ENCODE measurements at places on chromosomes 2 and 18. TPM values are rescaled to one million over a fixed set of nuclear protein-coding genes. Genes with fewer than 3 reads are reported as not detected.
A peak's percentile ranks its signal among the peaks of the same experiment; 100 is the strongest.

GRCh38 chr18:46574000-46574742 is 82.8 kb downstream of the LOXHD1 start:
- no peak overlapping the region for H3K27ac ChIP-seq
- no peak overlapping the region for H3K4me3 ChIP-seq
- no peaks in the 10 kb centered on the region for H3K36me3 ChIP-seq
- H3K4me1 ChIP-seq, result no peaks in the 10 kb centered on the region

GRCh38 chr2:70896765-70897202 is 38.9 kb upstream of the ATP6V1B1 start:
- DNase-seq, result no peak
- no peak overlapping the region for H3K4me3 ChIP-seq
- H3K27me3 ChIP-seq, result peaks cover 92% of the 10 kb centered on the region
- peaks cover 15% of the 10 kb centered on the region for H3K4me1 ChIP-seq
- no peak overlapping the region for H3K27ac ChIP-seq

GRCh38 chr2:174772472-174772801 is 8.2 kb upstream of the CHRNA1 start:
- H3K4me1 ChIP-seq, result peaks cover 4% of the 10 kb centered on the region
- DNase-seq, result no peak
- H3K36me3 ChIP-seq, result no peaks in the 10 kb centered on the region
- H3K4me3 ChIP-seq, result no peak overlapping the region
- H3K27ac ChIP-seq, result peak overlapping the region; percentile 38

DNA sequence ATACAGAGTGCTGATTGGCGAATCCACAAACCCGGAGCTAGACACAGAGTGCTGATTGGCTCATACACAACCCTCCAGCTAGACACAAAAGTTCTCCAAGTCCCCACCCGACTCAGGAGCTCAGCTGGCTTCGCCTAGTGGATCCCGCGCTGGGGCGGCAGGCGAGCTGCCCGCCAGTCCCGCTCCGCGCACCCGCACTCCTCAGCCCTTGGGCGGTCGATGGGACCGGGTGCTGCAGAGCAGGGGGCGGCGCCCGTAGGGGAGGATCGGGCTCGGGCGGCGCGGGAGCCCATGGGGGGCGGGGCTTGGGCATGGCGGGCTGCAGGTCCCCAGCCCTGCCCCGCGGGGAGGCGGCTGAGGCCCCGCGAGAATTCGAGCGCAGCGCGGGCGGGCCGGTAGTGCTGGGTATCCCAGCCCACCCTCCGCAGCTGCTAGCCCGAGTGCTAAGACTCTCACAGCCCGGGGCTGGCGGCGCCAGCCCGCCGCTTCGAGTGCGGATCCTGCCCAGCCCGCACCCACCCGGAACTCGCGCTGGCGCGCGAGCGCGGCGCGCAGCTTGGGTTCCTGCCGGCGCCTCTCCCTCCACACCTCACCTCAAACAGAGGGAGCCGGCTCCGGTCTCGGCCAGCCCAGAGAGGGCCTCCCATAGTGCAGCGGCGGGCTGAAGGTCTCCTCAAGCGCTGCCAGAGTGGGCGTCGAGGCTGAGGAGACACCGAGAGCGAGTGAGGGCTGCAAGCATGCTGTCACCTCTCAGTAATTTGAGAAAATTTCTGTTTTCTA is 75.5 kb upstream of the ATP5MC3 start:
- no peaks in the 10 kb centered on the region for H3K4me1 ChIP-seq
- H3K36me3 ChIP-seq, result no peaks in the 10 kb centered on the region
- no peak overlapping the region for H3K4me3 ChIP-seq
- peaks cover 16% of the 10 kb centered on the region for H3K27me3 ChIP-seq
- H3K27ac ChIP-seq, result no peak overlapping the region

- H3K36me3 ChIP-seq, result no peaks in the 10 kb centered on the region
- H3K27ac ChIP-seq, result no peak overlapping the region
- DNase-seq, result no peak
- peaks cover 29% of the 10 kb centered on the region for H3K27me3 ChIP-seq
Observed at GRCh38 chr18:74459889-74460288, 2.8 kb upstream of the DIPK1C start.

DNA sequence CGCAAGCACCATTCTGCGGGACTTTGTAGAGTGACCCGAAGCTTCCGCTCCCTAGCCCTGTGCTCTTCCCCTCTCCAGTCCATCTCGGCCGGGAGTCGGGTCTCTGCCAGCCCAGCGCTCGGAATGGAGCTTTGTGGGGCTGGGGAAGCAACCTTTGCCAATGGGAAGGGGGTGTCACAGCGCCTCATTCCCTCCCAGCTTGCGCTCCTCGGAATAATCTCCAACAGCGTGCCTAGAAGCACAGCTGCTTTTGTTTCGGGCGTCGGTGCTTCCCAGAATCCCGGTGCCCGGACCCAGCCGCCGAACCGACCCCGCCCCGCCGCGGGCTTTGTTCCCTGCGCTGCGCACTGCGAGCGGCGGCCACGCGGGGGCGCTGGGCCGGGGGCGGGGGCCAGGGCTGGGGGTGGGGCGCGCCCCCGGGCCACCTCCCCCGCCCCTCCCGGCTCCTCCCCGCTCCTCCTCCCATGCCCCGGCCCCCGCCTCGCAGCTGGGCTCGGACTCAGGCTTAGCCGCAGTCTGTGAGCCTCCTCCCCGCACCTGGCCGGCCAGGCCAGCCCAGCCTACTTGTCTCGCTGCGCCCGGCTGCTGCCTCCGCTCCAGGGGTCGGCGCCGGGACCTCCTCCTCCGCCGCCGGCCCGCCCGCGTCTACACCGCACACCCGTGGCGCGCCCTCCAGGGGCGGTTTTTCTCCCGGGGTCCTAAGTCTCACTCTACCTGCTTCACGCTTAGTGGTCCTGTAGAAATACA is 77.7 kb upstream of the SMAD2 start:
- peaks cover 10% of the 10 kb centered on the region for H3K4me1 ChIP-seq
- H3K36me3 ChIP-seq, result no peaks in the 10 kb centered on the region
- H3K27me3 ChIP-seq, result no peaks in the 10 kb centered on the region
- H3K27ac ChIP-seq, result no peak overlapping the region
- DNase-seq, result peak; percentile 88
- H3K4me3 ChIP-seq, result peak overlapping the region; percentile 58

DNA sequence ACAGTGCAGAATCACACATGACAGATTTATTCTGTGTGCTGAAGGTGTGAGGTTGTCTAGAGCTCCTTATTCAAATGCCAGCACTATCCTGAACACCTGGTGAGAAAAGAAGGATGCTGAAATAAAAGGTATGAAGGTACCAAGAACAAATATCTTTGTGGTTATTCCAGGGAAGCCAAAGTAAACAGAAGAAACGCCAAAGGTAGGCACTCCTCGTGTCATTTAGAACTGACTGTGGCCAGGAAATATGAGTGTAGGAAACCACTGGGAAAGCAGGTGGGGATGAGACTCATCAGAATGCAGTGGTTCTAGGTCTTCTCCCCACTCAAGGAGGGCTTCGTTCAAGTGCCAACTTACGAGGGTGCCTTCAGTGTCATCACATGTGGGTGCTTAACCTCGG is 80.8 kb downstream of the KIF5C start:
- H3K4me3 ChIP-seq, result no peak overlapping the region
- no peaks in the 10 kb centered on the region for H3K4me1 ChIP-seq
- DNase-seq, result no peak
- H3K36me3 ChIP-seq, result no peaks in the 10 kb centered on the region
- no peak overlapping the region for H3K27ac ChIP-seq
- no peaks in the 10 kb centered on the region for H3K27me3 ChIP-seq

- no peaks in the 10 kb centered on the region for H3K36me3 ChIP-seq
- no peak overlapping the region for H3K27ac ChIP-seq
- DNase-seq, result no peak
- H3K4me3 ChIP-seq, result no peak overlapping the region
Observed at GRCh38 chr2:237064203-237065070, 21.3 kb upstream of the COPS8 start.

- H3K4me1 ChIP-seq, result peaks cover 36% of the 10 kb centered on the region
- no peak overlapping the region for H3K4me3 ChIP-seq
- peak overlapping the region; percentile 63 for H3K27ac ChIP-seq
- H3K27me3 ChIP-seq, result no peaks in the 10 kb centered on the region
- H3K36me3 ChIP-seq, result no peaks in the 10 kb centered on the region
Observed at GRCh38 chr2:28358668-28359201, 33.9 kb upstream of the FOSL2 start.

DNA sequence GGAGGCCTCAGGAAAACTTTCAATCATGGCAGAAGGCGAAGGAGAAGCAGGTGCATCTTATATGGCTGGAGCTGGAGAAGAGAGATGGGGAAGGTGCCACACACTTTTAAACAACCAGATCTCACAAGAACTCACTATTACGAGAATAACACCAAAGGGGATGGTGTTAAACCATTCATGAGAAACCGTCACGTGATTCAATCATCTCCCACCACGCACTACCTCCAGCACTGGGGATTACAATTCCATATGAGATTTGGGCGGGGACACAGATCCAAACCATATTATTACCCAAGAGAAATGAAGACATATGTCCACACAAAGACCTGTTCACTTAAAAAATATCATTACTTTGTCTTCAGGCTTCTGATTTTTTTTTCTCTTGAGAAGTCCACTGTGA is 518.5 kb downstream of the DCDC2C start:
- no peaks in the 10 kb centered on the region for H3K4me1 ChIP-seq
- no peak for DNase-seq
- H3K27ac ChIP-seq, result no peak overlapping the region
- H3K4me3 ChIP-seq, result no peak overlapping the region
- H3K36me3 ChIP-seq, result no peaks in the 10 kb centered on the region

DNA sequence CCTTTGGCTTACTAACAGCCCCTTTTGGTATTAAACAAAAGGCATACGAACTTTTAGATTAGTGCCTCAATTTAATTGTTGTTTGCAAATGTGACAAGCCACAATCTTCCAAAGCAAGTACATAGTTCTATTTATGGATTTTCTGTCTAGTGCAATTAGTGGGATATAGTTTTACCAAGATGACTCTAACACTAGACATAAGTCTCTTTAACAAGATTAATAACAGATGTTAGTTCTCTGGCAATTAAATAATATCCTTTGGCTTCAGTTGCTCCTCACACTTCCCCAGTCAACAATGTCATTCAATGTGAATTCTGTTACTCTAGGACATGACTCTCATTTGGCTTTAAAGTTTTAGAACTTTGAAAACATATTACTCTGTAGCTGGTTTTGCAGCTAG is 16.7 kb upstream of the MC4R start:
- no peak for DNase-seq
- H3K27ac ChIP-seq, result no peak overlapping the region

GRCh38 chr2:36615222-36615621 is 17.3 kb upstream of the FEZ2 start:
- H3K27me3 ChIP-seq, result no peaks in the 10 kb centered on the region
- H3K36me3 ChIP-seq, result no peaks in the 10 kb centered on the region
- H3K4me3 ChIP-seq, result no peak overlapping the region

GRCh38 chr2:100260712-100261620 is 61.3 kb downstream of the LONRF2 start:
- no peak overlapping the region for H3K4me3 ChIP-seq
- no peak for DNase-seq
- H3K27me3 ChIP-seq, result no peaks in the 10 kb centered on the region
- no peaks in the 10 kb centered on the region for H3K36me3 ChIP-seq

DNA sequence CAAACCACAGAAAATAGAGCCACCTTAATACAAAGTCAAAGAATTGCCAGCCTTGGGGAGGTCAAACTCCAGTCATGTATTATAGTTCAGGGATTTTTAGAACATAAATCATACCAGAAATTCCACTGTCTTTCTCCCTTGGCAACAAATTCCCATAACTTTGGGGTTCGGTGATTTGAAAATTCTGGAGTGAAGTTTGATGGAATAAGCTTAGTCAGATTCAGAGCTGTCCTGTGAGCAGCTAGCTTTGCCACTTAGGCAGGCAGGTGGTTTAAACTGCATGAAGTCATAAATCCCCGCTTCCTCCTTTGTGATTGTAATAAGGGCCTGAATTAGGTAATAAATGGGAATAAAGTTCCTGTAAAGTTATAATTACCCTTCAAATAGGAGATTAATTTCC is 457.0 kb upstream of the HNMT start:
- H3K36me3 ChIP-seq, result no peaks in the 10 kb centered on the region
- no peak for DNase-seq
- peaks cover 6% of the 10 kb centered on the region for H3K4me1 ChIP-seq
- no peaks in the 10 kb centered on the region for H3K27me3 ChIP-seq

GRCh38 chr2:67046591-67046990 is 350.5 kb upstream of the ETAA1 start:
- no peaks in the 10 kb centered on the region for H3K27me3 ChIP-seq
- no peaks in the 10 kb centered on the region for H3K4me1 ChIP-seq
- H3K36me3 ChIP-seq, result no peaks in the 10 kb centered on the region
- DNase-seq, result no peak

Gene FBXO48
- total RNA-seq, result 1.8 TPM

Gene AKAIN1
- not detected for total RNA-seq

Gene CD207
- total RNA-seq, result 3.6 TPM

Gene SKOR2
- not detected for total RNA-seq

Gene WDCP
- 9.3 TPM for total RNA-seq
